Bone marrow (tissue), 2 donors: ENCODE measurements at places on chromosomes 2 and 18.

GRCh38 chr2:218827701-218828476 is 3.7 kb downstream of the PRKAG3 start:
- no peak for DNase-seq

GRCh38 chr2:197548582-197548981 is 32.7 kb downstream of the MOB4 start:
- DNase-seq: no peak

GRCh38 chr2:99861376-99861760 is 281.0 kb downstream of the AFF3 start:
- no peak for DNase-seq

- DNase-seq: no peak
Observed at GRCh38 chr2:122532072-122532344, 776.6 kb downstream of the TSN start.

DNA sequence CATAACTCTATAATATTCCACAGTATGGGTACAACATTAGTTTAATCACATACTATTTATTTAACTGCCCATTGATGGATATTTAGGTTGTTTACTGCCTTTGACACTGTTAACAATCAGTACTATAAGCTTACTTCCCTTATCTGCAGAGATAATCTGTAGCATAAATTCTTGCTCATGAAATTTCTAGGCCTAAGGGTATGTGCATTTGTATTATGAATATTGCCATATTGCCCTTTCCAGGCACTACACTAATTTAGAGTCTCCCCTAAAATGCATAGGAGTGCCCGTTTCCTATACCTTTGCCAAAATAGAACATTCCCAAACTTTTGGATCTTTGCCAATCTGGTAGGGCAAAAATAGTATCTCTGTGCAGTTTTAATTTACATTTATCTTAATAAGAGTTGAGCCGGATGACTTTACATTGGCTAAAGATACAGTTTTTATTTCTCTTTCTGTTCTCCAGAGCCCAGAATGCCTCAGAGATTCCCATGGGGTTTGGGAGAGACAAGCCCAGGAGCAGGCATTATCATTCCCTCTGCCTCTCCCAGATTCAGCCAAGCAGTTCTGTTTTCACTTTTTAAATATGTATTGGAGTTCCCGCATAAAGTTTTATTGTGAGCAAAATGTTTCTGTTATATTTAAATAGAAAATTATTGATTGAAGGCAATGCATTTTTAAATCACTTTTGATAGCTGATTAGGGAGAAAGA is 102.8 kb downstream of the CAPN13 start:
- DNase-seq: no peak

DNA sequence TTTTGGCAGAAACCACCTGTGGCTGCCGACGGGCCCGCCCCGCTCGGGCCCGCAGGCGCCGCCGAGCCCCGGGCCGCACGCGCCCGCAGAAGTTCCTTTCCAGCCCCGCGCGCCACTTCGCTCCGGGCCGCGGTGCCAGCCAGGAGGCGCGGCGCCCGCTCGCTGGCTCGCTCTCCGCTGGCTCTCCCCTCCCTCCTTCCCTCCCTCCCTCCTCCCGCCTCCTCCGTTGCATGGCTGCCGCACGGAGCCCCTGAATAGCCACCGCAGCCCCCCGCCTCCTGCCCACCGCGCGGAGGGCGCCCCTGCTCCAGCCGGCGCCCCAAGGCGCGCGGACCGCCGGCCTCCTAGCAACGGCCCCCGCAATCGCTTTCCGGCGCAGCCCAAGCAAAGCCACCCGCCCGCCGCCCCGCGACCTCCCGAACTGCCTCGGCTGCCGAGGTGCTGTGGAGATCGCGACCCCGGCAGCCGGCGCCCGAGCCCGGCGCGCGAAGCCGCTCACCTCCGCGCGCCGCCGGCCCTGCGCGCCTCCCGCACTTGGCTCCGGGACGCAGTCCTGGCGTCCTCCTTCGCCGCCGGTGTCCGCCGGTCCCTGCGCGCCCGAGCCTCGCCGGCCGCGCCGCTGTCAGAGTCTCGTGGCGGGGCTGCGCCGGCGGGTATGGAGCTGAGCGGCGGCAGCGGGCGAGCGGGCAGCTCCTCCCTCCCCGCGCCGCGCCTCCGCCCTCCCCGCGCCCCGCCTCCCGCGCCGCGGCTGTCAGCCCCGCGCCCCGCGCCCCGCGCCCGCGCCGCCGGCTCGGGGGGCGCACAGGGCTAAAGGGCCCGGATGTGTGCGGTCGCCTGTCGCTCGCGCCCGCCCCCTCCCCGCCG is at the start of gene ZBTB7C:
TSS of gene ZBTB7C (minus strand) at position 657 of the 864 bp plus-strand sequence.
- no peak for DNase-seq

- DNase-seq: no peak
Observed at GRCh38 chr2:69717861-69718273, 24.1 kb upstream of the ANXA4 start.

GRCh38 chr2:162111958-162112850 is 38.2 kb upstream of the DPP4 start:
- no peak for DNase-seq

GRCh38 chr18:25659541-25659940 is 307.6 kb upstream of the ZNF521 start:
- DNase-seq: no peak

DNA sequence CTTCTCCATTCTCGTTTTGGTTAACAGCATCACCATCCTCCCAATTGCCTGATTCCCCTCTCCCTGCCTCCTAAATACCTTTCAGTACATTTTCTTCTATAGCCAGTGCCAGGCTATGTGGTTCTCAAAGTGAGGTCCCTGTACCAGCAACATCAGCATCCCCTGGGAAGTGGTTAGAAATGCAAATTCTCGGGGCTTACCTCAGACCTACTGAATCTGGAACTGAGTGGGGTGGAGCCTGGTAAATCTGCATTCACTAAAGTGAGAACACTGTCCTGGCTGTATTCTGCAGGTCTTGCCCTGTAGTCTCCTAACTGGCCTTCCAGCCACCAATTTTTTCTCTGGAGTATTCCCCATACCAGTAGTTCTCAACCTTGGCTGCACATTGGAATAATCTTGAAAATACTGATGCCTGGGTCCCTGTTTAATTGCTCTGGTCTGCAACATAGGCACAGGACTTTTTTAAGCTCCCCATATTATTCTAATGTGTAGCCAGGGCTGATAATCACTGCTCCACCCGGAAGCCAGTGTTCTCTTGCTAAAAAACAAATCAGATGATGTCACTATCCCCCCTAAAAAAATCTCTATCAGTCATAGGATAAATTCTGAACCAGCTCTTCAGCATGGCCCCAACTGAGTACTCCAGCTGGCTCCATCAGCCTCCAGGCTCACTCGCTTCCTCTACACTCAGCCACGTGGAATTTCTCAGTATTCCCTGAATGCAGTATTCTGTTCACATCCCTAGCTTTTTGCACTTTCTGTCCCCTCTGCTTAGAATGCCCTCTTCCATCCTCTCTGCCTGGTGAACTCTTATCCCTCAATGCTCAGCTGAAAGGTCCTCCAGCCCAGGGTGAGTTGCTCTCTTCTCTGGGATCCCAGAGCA is 98.4 kb downstream of the CDK15 start:
- no peak for DNase-seq

DNA sequence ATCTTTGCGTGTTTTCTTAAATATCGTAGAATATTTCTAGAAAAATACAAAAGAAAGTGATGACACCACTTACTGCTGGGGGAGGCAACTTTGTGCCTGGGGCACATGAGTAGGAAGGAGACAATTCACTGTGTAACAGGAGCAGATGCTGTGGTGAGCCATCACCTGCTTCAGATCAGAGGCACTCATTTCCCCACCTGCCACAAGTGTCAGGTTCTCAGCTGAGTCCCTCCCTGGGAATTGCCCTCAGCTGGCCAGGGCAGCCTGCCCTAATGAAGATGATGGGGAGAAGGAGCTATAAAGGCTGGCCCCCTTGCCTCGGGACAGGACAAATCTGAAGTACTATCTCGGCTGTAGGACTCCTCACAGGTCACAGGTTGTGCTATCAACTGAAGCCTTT is 322.8 kb downstream of the STK39 start:
- DNase-seq: no peak

DNA sequence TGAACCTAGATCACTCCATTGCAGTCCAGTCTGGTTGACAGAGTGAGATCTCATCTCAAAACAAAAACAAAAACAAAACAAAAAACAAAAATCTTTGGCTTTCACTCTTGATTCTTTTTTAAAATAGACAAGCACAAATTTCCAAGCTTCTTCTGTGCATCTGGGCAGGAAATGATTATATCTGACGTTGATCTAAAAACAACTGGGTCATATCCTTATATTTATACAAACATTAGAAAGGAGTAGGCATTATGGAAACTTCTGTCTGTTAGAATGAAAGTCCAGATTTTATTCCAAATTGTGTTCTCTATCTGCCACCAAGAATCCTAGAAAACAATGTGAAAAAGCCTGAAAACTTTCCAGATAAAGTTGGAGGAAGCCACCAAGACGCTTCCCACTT is 26.2 kb upstream of the PMAIP1 start:
- no peak for DNase-seq

- no peak for DNase-seq
Observed at GRCh38 chr18:4844320-4844719, 352.7 kb downstream of the AKAIN1 start.

GRCh38 chr2:157498483-157498882 is 54.6 kb upstream of the CYTIP start:
- DNase-seq: no peak

DNA sequence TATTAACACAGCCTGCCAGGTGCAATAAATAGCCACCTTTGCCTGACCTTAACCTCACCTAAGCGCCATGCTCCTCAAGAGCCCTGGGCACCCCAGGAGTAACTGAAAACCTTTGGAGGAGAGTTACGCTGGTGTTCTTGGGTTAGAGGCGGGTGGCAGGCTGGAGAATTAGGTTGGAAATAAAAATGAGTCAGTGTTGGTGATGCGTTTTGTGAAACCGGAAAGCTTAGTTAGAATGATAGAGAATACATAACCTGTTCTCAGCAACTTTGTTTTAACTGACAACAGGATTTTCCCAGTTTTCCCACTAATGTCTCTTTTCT is 17.0 kb downstream of the LRRFIP1 start:
- DNase-seq: no peak

- DNase-seq: no peak
Observed at GRCh38 chr2:196989496-196989895, 63.0 kb upstream of the PGAP1 start.
